ENCODE measurements at places on chromosomes 12 and 14. TPM values are rescaled to one million over a fixed set of nuclear protein-coding genes. Genes with fewer than 3 reads are reported as not detected.

Gene TAS2R13
- total RNA-seq = not detected

Gene NR1H4
- total RNA-seq = 0.09 TPM

Gene CCDC175
- not detected for total RNA-seq

Gene KRT77
- total RNA-seq = not detected

Gene SCN8A
- 1.3 TPM for total RNA-seq

Gene KRT80
- 66.0 TPM for total RNA-seq

Gene FGF6
- not detected for total RNA-seq

Gene TMEM260
- total RNA-seq = 5.8 TPM

Gene KLHL33
- not detected for total RNA-seq

Gene ISCA2
- total RNA-seq = 38.7 TPM

Gene DRAM1
- 20.8 TPM for total RNA-seq

Gene CERS5
- total RNA-seq = 24.4 TPM
